ENCODE measurements at places on chromosomes 4 and X.

GRCh38 chr4:151888367-151888866 is 127.6 kb upstream of the GATB start:
- DNase-seq, result no peak

- peak; percentile 65 for DNase-seq
Measured at GRCh38 chrX:132119283-132119682, 8.5 kb downstream of the FRMD7 start.

GRCh38 chr4:157043131-157043530 is 32.8 kb upstream of the GLRB start:
- DNase-seq, result peak; percentile 27

DNA sequence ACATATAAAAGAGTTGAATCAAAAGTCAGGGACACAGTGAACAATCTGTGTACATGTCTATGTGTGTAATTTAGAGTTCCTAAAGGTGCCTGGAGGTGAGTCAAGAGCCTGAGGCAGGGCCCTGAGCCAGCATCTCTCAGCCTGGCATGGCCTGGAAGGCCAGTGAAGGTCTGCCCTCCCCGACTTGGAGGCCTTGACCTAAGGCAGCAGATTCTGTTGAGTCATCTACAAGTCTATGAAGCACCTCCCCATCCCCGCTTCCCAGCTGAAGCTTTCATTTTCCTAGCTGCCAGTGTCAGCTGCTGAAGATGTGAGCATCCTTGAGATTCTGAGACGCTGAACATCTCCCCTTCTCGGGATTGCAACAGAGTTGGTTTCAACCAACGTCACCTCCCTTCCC is 583.9 kb downstream of the BCOR start:
- no peak for DNase-seq

DNA sequence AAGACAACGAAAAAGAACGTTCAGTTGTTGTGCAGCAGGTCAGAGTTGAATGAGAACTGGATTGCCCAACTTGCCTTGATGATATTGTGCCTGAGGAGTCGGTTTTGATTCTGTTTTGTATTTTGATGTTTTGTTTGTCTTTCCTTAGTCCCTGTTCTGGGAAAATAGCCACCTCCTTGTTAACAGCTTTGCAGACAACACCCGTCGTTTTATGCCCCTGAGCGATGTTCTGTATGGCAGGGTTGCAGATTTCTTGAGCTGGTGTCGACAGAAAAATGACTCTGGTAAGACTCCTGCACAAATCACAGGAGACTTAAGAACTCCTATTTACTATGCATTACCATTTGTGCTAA is 4.5 kb downstream of the BST1 start:
- DNase-seq, result no peak
